ENCODE measurements at places on chromosomes 12 and 14.

- no peak for DNase-seq
Measured at GRCh38 chr12:30138483-30138882, 354.7 kb upstream of the TMTC1 start.

DNA sequence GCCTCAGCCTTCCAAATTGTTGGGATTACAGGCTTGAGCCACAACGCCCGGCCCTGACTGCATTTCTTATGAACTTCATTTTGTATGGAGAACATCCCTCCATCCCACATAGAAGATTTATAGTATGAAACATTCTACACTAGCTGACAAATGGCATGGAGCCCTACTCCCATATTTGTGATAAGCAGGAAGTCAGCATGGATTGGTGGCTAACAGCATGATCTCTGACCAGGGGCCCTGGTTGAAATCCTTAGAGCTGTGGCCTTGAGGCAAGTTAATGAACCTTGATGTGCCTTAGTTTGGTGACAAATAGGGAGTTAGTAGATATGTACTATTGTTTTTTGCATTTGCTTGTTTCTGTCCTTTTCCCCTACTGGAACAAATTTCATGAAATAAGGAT, 12.3 kb downstream of the IFI27L1 start:
- DNase-seq: no peak

GRCh38 chr14:100407376-100408102, 84.4 kb downstream of the SLC25A47 start:
- no peak for DNase-seq

GRCh38 chr12:7915661-7916403, 20.2 kb downstream of the SLC2A3 start:
- no peak for DNase-seq

DNA sequence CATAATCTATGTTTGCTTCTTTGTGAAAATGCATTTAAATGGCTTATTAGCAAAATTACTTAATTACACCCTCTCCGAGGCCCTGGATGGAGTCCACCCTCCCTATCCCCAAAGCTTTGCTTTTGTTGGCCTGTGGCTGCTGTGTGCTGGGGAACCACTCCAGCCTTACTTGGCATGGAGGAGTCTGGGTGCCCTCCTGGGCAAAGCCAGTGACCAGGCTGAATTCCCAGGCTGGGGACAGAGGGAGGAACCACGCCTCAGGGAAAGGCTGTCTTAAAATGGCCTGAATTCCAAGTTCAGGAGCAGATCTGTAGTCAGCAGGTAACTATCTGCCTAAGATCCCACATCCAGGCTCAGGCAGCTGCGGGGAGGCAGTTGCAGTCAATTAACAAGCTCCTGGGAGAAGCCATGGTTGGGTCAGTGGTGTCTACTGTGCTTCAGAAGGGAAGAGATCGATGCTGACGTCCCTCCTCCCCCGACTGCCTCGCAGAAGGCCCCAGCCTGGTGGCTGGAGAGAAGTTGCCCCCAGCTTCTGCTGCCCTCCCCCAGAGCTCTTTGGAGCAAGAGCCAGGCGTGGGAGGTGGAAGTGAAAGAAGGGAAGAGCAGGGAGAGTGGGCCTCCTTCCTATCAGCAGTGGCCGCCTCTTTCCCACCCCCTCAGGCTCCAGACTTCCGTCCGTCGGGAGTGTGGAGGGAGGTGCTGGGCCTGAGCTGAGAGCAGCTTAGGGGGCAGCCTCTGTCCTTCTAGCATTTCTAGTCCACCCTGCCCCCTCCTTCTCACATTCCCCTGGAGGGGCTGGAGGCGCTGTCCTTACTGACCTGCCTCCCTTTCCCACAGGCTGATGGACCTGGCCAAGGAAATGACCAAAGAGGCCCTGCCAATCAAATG, 11.3 kb downstream of the VASH1 start:
- no peak for DNase-seq

DNA sequence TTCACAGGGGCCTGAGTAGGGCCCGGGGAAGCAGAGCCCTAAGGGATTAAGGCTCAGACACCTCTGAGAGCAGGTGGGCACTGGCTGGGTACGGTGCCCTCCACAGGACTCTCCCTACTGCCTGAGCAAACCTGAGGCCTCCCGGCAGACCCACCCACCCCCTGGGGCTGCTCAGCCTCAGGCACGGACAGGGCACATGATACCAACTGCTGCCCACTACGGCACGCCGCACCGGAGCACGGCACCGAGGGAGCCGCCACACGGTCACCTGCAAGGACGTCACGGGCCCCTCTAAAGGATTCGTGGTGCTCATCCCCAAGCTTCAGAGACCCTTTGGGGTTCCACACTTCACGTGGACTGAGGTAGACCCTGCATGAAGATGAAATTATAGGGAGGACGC, 7.1 kb downstream of the LTBR start:
- DNase-seq: no peak

Data from stimulated activated CD8-positive, alpha-beta memory T cell treated with anti-CD3 and anti-CD28 coated beads, Interleukin-15, amount 100 ng/mL, for 1 hour (primary cell).